Forelimb muscle (tissue), 1 donor: ENCODE measurements at places on chromosomes 2 and 18. TPM values are rescaled to one million over a fixed set of nuclear protein-coding genes. Genes with fewer than 3 reads are reported as not detected.

Gene SCYGR3
- polyA plus RNA-seq = not detected

Gene ESPNL
- polyA plus RNA-seq = 2.6 TPM

Gene THOC1
- 47.4 TPM for polyA plus RNA-seq

Gene SCN2A
- 0.05 TPM for polyA plus RNA-seq

Gene TBR1
- not detected for polyA plus RNA-seq

Gene SCTR
- polyA plus RNA-seq = 1.5 TPM
